ENCODE measurements at places on chromosomes 13 and 19.

GRCh38 chr19:2846180-2846894, 5.1 kb downstream of the ZNF555 start:
- DNase-seq: no peak

- no peak for DNase-seq
Measured at GRCh38 chr13:42055500-42056085, 7.1 kb downstream of the DGKH start.

DNA sequence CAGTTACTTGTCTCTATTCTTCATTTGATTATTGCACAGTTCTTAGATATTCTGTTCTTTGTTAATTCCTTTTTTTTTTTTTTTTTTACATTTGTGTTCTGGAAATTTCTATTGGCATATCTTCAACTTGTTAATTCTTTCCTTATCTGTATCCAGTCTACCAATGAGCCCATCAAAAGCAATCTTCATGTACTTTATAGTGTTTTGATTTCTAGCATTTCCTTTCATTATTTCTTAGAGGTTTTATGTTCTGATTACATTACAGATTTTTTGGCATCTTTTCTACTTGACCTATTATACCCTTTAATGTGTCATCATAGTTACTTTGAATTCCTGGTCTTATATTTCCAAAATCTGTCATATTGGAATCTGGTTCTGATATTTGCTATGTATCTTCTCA, 2194.8 kb downstream of the PCDH9 start:
- no peak for DNase-seq

GRCh38 chr13:74093691-74094090, 40.5 kb downstream of the KLF12 start:
- DNase-seq: no peak

GRCh38 chr13:50543782-50544181, 299.7 kb downstream of the DLEU7 start:
- DNase-seq: no peak

GRCh38 chr13:50075619-50076097, 60.4 kb downstream of the KCNRG start:
- no peak for DNase-seq

GRCh38 chr13:20160306-20161274, at the start of gene GJA3:
Gene GJA3, minus strand, starts transcription at chr13:20161052. Its CDS starts 17,764 bp downstream, at chr13:20143288.
- DNase-seq: peak; percentile 49

- no peak for DNase-seq
Measured at GRCh38 chr13:83780227-83780626, 102.0 kb downstream of the SLITRK1 start.

GRCh38 chr19:21221693-21222092, 79.9 kb downstream of the ZNF431 start:
- DNase-seq: no peak

DNA sequence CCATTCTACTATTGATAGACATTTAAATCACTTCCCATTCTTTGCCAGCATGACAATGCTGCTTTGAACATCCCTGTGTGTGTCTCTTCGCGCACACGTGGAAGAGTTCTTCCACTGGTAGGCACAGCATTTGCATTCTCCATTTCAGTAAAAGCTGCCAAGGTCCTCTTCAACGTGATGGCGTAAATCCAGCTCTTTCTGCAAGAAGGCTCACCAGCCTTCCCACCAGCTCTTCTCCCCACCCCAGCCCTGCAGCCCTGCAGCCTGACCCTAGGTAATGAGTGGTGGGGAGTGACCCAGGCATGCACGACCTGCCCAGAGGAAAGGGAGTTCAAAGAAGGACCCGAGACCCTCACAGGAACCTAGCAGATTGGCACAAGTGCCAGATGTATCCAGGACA, 31.7 kb upstream of the FFAR2 start:
- no peak for DNase-seq

DNA sequence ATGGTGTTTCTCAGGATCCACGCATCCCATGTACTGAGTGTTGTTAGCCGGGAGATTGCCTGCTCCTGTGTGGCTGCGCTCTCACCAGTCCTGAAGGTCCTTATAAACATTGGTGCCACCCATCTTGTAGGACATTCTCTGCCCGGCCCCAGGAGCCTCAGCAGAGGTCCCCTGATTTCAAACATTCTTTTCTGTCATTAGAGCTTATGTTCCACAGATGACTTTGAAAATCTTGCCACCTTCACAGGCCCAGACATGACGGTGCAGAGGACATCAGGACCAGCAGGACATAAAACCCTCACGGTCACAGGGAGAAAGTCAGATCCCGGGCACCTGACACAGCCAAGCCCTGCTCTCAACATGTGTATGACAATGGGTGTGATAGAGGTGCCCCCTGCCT, 33.2 kb upstream of the PEPD start:
- no peak for DNase-seq

- DNase-seq: no peak
Measured at GRCh38 chr19:12838886-12839756, 806 bp downstream of the MAST1 start.

DNA sequence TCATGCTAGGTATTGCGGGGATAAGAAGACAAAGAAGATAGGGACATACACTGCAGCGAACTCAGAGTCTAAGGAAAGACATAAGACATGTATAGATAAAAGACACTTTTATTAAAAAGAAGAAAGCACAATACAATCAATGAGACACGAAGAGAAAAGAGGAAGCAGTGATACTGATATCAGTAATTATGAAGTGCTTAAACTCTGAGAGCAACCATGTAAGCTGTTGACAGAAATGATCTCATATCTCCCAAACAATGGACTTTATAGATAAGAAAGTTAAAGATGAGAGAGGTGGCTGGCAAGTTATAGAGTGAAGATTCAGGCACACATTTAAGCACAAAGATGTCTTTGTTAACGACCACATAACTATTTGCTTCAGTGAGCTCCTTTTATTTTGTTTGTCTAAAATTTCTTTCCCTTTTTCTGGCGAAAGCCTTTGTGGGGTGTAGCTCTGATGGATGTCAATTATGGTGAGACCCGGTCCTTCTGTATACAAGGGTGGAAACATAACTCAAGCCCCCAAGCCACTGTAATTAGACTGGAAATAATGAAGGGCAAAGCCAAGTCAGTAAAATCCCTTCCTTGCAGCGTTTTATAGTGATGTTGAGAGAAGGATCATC, 818.0 kb upstream of the SLC10A2 start:
- no peak for DNase-seq

GRCh38 chr19:4229179-4229931, at the start of gene EBI3:
Gene EBI3, plus strand, starts transcription at chr19:4229523. Its CDS starts 28 bp downstream, at chr19:4229551.
- DNase-seq: no peak

- DNase-seq: no peak
Measured at GRCh38 chr19:2820112-2820702, 539 bp downstream of the ZNF554 start.

- DNase-seq: no peak
Measured at GRCh38 chr13:70959035-70959775, 851.0 kb upstream of the KLHL1 start.

GRCh38 chr13:63636316-63636993, 2220.8 kb upstream of the PCDH20 start:
- DNase-seq: no peak

GRCh38 chr13:46683676-46684260, 113.2 kb downstream of the ESD start:
- DNase-seq: no peak

GRCh38 chr19:14515501-14516047, 2.6 kb downstream of the DNAJB1 start:
- DNase-seq: no peak

- DNase-seq: no peak
Measured at GRCh38 chr19:17406046-17406886, 836 bp upstream of the BST2 start.

- DNase-seq: no peak
Measured at GRCh38 chr13:77516342-77516789, 19.1 kb upstream of the SCEL start.

DNA sequence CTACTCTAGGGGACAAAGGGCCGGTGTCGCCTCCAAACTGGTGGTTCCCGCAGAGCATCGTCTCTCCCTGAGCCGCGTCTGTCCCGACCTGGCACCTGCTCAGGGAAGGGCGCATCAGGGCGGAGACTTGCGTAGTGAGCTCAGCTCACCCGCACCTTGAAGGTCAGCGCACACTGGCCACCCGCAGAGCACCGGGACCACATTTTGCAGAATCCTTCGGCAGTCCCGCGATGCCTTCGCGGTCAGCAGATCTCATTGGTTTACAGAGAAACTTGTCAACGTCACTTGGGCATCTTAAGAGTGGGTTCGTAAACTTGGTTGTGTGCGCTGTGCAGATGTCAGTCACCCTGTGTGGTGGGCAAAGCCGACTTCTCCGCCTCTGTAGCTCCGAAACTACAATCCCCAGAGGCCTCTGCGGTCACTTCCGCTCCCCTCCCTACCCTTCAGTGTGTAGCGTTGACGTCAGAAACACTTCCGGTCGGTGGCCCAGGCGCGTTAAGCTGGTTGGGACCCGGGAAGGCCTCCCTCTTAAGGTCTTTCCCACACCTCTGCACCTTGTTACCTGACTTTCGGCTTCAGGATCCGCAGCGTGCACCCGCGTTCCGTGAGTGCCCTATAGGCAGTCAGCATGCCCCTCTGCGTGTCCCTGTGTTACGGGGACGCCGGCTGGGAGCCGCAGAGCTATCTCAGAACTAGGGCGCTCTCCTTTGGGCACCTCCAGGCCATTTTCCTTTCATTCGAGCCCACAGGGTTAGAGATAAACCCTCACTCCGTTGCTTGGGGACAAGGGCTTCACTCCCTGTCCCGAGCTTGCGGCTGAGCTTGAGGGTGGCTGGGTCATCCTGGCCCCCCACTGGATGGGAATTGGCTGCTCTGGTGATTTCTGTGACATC, 36.5 kb upstream of the ZNF527 start:
- DNase-seq: no peak

DNA sequence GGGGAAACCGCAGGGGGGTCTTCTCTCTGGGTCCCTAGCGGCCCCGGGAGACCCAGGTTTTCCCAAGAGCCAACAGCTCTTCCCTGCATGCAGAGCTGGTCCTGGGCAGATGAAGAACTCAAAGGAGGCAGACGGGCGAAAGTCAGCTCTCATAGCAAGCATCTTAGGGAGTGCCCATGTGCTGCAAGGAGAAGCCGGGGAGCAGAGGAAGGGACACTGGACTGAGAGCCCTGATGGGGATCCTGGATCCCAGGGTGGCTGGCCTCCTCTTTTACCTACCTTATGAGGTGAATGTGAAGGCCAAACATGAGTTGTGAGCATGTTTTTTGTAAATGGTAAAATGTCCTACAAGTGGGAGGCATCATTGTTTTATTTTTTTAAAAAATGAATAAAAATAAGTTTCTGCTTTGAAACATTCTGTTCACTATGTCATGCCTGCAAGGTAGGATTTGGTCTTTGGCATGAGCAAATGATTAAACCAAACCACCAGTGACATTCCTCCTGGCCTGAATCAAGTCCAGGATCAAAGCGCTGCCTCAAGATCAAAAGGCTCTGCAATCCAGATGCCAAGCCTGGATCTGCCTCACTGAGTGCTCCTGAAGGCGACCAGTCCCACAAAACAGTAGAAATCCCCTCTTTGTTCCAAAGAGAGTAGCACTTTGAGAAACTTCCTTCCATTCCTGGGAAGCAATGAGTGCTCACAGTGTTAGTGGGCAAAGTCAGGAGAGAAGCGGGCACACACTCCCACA, 92.2 kb upstream of the SERP2 start:
- DNase-seq: no peak

DNA sequence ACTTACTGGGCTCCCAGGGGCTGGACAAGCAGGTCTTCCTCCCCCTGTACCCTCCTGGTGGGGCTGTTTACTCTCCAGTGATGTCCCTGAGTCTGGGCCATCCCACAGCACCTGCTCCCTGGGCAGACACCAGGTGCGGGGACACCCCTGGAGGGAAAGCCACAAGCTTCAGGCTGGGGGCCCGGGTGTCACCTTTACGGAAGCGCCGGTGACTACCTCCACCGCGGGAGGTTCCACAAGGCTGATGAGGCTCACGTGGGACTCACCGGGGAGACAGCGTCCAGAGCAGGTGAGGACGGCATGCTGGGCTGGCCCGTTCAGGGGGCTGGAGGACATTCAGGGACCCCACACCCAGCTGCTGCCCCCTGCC, 24.9 kb downstream of the NFILZ start:
- DNase-seq: no peak

- no peak for DNase-seq
Measured at GRCh38 chr13:43257765-43258164, 234.4 kb downstream of the DNAJC15 start.

DNA sequence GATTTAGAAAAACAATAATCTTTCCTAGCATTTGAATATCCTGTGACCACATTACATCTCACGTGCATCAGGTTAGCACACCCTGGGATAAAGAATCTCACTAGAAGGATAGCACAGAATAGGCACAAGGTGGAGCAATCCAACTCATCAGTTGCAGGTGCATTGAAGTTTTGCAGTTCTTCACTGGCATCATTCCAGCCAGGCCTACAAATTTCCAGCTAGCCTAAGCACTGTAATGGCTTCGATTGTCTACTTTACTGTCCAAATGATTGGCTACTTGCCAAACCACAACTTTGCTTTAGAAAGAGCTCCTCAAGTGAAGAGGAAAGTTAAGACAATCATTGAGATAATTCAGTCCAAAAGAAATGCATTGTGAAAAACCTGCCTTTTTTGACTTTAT, 89.5 kb downstream of the SPRY2 start:
- no peak for DNase-seq

- no peak for DNase-seq
Measured at GRCh38 chr19:15457701-15458484, 6.5 kb downstream of the RASAL3 start.

DNA sequence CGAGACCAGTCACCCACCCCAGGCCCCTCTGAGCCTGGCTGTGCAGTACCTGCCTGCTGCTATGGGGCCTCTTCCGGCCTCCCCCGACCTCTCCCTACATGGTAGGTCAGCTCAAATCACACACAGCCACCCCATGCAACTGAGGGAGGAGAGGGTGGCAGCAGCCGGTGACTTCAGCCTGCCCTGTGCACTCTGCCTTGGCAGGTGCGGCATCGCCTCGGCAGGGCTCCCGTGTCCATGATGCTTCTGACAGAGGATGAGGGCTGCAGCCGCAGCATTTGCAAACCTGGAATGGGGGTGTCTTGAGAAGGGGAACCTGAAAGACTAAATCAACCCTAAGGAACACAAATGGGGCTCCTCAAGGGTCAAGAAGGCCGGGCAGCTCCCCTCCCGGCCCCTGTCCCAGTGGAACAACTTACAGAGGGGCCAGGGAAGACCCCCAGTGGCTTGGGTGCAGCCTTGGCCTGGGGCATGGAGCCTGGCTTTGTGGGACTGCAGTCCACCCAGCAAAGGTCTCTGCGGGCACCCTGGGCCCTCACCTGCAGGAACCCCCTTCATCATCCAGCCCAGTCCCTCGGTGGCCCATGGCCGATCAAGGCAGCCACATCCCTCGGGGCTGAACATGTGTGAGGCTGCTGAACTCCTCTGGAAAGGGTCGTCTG, 6.7 kb downstream of the TEX29 start:
- DNase-seq: peak; percentile 65

- DNase-seq: no peak
Measured at GRCh38 chr19:1001538-1002166, 1.4 kb downstream of the GRIN3B start.

DNA sequence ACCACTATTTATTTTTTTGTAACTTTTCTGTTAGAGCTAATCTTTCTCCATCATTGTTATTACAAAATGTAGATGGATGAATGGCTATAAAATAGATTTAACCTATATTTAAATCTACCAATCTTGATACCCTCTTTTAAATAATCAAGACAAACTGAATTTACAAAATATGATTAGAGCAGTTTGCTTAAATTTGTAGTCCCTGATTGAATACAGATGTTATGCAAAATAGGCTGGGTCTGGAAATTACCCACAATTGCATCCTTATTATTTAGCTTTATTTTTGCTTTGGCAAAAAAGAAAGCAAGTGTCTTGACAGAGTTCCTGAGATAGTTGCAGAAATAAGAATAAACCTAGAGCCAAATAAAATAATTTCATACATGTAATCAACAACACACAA, 352.8 kb downstream of the KLF12 start:
- no peak for DNase-seq

- no peak for DNase-seq
Measured at GRCh38 chr13:48316826-48317510, 13.4 kb downstream of the RB1 start.

All from vagina (tissue), 2 donors.